ENCODE measurements at places on chromosomes 7 and 10. TPM values are rescaled to one million over a fixed set of nuclear protein-coding genes. Genes with fewer than 3 reads are reported as not detected.

Gene MMP21
- 0.08 TPM for polyA plus RNA-seq

Gene CHST3
- 5.2 TPM for polyA plus RNA-seq

Gene LRIT1
- not detected for polyA plus RNA-seq

Gene TLX1
- not detected for polyA plus RNA-seq

Gene C10orf105
- polyA plus RNA-seq = 0.34 TPM

Gene ZNF804B
- polyA plus RNA-seq = not detected

Gene SPDYE11
- polyA plus RNA-seq = not detected

Gene CYP3A5
- 2.2 TPM for polyA plus RNA-seq

Gene UTF1
- not detected for polyA plus RNA-seq

Gene KCNH2
- polyA plus RNA-seq = 0.43 TPM

Gene PLAU
- polyA plus RNA-seq = 36.7 TPM

Gene PHKG1
- 0.71 TPM for polyA plus RNA-seq

Gene SSC4D
- 1.8 TPM for polyA plus RNA-seq

Gene TYW1B
- polyA plus RNA-seq = 1.1 TPM

Gene SUGCT
- polyA plus RNA-seq = 0.23 TPM

Measured in lung (tissue), 17 donors.